ENCODE measurements at places on chromosomes 13 and 19.

DNA sequence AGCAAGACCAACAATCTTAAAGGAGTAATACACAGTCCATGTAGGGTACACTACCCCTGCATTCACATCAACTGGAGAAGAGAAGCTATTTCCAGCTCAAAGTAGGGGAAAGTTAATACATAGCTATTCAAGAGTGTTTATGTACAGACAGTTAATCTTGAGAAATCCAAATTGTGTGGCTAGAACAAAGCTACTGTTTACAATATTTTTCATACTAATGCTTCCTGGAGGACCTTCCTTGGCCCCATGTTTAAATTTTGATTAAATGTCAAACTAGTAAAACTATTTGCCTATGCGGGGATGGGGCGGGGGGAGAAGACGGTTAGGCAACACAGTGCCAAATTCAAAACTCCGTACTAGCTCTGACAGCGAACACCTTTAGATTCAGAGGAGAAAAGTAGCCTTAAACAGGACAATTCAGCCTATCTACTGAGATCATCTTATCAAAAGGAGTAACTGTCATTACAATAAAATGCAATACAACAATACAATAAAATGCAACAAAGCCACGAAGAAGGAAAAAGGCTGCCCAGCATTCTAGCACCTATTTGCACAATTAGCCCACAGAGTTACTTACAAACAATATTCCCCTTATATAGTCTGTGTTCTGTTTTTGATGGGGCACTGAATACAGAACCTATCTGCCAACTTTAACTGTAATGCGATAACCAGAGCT lies 29.1 kb downstream of the BRD4 start:
- DNase-seq, result no peak

DNA sequence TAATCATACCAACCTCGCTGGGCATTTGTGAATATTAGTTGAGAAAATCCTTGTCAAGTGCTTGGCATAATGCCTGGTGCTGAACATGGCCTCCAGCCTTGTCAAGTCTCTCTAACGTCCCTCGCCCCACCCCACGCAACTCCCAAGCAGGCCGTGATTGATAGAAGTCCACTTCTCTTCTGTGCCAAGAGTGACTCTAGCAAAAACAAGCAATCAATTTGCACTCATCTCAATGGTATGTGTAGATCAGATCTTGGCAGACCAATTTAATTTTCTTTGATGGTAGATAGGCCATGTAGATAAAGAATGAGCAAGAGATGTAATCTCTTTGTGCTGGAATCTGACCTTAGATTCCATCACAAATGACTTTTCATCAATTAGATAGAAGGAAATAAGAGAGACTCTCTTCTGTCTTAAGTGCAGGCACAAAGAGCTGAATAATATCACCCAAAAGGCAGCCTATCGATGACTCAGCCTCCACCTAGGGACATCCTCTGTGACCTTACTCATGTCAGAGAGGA lies 31.0 kb upstream of the KATNAL1 start:
- no peak for DNase-seq

- DNase-seq, result no peak
Observed at GRCh38 chr19:13850910-13851733, 25.8 kb upstream of the NANOS3 start.

- no peak for DNase-seq
Observed at GRCh38 chr13:73870970-73871935, 263.0 kb downstream of the KLF12 start.

- no peak for DNase-seq
Observed at GRCh38 chr13:99473515-99473914, 27.8 kb upstream of the TM9SF2 start.
